Heart left ventricle (tissue), 16 donors: ENCODE measurements at places on chromosomes 4 and X. TPM values are rescaled to one million over a fixed set of nuclear protein-coding genes. Genes with fewer than 3 reads are reported as not detected.
A peak's percentile ranks its signal among the peaks of the same experiment; 100 is the strongest.

DNA sequence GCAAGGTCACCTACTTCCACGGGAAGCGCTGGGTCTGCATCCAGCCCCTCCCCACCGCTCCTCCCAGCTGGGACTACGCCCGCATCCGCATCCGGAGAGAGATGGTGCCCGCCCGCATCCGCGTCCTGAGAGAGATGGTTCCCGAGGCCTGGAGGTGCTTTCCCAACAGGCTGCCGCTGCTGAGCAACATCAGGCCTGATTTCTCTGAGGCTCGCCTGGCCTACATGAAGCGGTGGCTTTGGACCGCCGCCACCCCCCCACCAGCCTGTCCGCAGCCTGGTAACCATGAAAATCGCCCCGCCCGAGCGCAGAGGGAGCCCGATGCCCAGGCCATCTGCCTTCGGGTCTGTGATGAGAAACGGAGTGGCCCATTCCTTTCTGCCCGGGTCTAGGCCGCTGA is 18.1 kb downstream of the CLTRN start:
- DNase-seq = peak; percentile 36

DNA sequence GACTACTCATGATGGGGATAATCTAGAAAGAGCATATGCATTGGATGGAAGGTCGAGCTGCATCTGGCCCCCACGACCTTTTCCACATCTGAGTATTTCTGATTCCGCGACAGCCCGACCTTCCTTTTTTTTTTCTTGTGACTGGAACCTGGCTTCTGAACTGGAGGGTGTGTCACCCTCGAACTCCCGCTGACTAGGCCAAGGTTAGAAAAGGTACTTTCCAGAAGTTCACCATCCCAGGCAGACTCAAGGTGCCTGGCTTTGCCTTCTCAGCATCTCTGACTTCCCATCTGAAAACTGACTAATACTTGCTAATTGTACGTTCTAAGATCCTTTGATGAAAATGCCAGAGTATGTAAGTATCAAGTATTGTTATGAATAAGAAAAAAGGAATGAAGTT is 49.3 kb upstream of the CD40LG start:
- DNase-seq = no peak

DNA sequence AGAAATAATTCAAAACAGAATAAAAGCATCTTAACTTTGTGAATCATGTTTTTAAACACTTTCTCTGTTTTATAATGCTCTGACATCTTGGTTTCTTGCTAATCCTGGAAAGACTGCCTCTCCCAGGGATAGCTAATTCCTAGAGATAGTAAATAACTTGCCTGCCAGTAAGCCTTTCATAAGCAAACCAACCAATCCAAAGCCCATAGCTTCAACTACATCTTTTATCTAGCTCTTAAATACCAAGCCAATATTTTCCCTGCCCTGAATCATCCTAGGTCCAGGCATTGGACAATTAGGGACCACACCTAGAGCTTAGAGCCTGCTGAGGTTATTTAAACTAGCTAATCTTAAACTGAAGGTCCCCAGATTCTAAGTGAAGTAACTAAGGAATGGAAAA is 223.7 kb upstream of the DIPK2B start:
- no peak for DNase-seq

GRCh38 chr4:82801910-82802521 is 3.4 kb upstream of the SCD5 start:
- DNase-seq = no peak

DNA sequence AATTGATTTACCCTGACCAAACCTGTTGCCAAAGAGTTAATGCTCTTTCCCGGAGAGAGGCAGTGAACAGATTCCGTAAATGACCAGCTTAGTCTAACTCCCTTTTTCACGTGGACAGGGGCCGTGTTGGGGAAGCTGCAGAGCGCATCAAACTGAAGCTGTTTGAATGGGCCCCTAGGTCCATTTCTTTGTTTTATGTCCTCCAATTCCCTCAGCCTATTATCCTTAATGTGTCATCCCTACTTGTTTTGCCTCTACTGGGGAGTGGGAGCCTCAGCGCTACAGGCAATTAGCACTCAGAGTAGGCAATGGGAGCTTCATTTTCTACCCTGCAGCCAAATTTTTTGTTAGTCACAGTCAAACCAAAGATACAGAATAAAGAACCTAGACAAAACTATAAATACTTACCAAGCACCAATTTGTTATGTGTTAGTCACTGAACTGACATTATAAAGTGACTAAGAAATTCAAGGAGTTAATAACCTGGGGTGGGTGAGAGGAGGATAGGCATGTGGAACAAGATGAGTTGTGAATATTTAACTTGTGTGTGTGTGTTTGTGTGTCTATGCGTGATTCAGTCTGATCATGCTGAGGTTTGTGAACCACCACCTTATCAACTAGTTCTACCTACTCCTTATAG is 417.4 kb downstream of the PACRGL start:
- no peak for DNase-seq

DNA sequence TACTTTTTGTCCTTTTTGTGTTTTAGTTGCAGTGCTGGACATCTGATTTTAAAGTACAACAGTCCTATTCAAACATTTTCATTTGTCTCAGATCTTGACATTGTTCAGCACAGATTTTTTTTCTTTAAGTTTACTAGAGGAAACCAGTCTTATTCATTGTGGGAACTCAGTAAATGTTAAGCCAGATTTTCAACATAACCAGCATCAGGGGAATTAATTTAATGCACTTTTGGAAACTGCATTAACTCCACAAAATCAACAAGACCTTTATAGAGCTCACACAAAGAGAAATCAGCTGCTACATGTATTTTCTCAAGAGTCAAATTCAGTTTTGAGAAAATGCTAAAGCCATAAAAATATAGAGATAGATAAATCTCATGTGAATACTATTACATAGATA is 9.9 kb downstream of the CPE start:
- no peak for DNase-seq

- DNase-seq = no peak
Observed at GRCh38 chr4:177450426-177451107, 8.3 kb upstream of the AGA start.

- no peak for DNase-seq
Observed at GRCh38 chr4:168380290-168380689, 61.7 kb upstream of the DDX60 start.

DNA sequence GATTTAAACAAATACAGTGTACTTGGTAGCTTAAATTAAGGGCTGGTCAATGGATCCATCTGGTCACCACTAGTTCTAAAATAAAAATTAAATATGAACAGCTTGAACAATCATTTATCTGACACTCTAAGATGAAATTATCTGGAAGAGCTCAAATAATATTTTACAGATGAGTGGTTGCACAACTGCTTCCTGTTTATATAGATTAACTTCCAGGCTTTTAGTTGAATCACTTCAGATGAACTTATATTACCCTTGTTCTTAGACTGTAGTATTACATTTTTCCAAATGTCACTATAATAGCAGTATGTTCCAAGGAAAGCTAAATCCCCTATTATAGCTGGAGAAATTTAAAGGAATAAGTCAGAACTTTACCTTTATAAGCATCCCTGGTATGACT is 92.4 kb upstream of the SMIM10 start:
- no peak for DNase-seq

- DNase-seq = no peak
Observed at GRCh38 chr4:141080668-141081067, 52.6 kb downstream of the RNF150 start.

- DNase-seq = no peak
Observed at GRCh38 chr4:126446917-126447316, 1132.2 kb downstream of the FAT4 start.

GRCh38 chr4:68658672-68659071 is 11.8 kb downstream of the UGT2B15 start:
- no peak for DNase-seq

- no peak for DNase-seq
Observed at GRCh38 chr4:37066159-37066558, 178.4 kb upstream of the NWD2 start.

- DNase-seq = no peak
Observed at GRCh38 chr4:78446619-78447018, 105.0 kb upstream of the ANXA3 start.

DNA sequence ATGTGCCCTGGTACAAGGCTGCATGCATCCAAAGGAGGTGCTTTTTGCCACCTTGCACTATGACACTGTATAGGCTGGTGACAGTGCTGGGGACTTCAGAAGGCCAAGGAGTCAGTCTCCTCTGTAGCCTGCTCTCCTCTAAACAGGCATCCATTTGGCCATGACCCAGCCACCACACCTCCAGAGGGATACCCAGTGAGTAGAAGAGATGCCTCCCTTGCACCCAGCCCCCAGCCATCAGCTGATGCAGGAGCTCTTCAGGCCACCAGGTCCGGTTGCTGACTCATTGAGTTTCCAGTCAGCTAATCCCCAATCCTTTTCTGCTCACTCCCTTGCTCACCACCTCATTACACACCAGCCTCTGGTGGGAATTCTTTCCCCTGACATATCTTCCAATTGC is 99.8 kb downstream of the PJA1 start:
- no peak for DNase-seq

Gene FOXR2
- not detected for total RNA-seq

Gene ERVMER34-1
- 2.2 TPM for total RNA-seq

Gene BEND2
- total RNA-seq = not detected

Gene PGK1
- total RNA-seq = 466 TPM

Gene TEX11
- not detected for total RNA-seq

Gene MTHFD2L
- 16.4 TPM for total RNA-seq

Gene GPRASP3
- 3.1 TPM for total RNA-seq

Gene TRPC5OS
- not detected for total RNA-seq

Gene SCML2
- total RNA-seq = 1.1 TPM
